ENCODE measurements at places on chromosomes 1 and 21. TPM values are rescaled to one million over a fixed set of nuclear protein-coding genes. Genes with fewer than 3 reads are reported as not detected.

The EDARADD gene
- 6.1 TPM for total RNA-seq

The TBX19 gene
- total RNA-seq, result 0.31 TPM

The KIF26B gene
- total RNA-seq, result 31.7 TPM

The RAB42 gene
- 1.6 TPM for total RNA-seq

The GNG5 gene
- 2.8 TPM for total RNA-seq

The CACNA1E gene
- total RNA-seq, result 77.4 TPM

The BEND5 gene
- total RNA-seq, result 18.2 TPM

The ITLN2 gene
- total RNA-seq, result not detected

The PRDM16 gene
- 6.7 TPM for total RNA-seq

- no peak for DNase-seq
Observed at GRCh38 chr1:66450043-66450514, 83.9 kb upstream of the SGIP1 start.

- no peak for DNase-seq
Observed at GRCh38 chr1:64861611-64862010, 104.7 kb downstream of the JAK1 start.

DNA sequence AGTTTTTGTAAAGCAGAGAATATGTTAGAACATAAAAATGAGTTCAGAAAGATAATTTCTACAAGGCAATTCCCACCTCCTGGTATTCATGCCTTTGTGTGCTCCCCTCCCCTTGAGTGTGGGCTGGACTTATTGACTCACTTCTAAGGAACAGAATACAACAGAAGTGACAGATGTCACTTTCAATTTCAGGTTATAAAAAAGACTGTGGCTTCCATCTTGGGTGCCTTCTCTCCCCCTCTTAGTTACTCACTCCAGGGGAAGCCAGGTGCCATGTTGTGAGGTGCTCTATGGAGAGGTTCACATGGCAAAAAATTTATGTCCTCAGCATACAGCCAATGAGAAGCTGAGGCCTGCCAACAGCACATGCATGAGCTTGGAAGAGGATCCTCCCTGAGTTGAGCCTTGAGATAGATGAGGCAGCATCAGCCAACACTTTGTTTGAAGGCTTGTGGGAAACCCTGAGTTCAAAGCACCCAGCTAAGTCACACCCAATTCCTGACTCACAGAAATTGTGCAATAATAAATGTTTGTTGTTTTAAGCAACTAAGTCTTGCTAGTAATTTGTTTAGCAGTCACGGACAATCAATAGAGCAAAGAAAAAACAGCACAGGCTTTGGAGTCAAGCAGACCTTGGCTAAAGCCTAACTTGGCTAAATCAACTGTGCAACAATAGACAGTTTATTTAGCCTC, 73.5 kb upstream of the NGF start:
- DNase-seq, result no peak

DNA sequence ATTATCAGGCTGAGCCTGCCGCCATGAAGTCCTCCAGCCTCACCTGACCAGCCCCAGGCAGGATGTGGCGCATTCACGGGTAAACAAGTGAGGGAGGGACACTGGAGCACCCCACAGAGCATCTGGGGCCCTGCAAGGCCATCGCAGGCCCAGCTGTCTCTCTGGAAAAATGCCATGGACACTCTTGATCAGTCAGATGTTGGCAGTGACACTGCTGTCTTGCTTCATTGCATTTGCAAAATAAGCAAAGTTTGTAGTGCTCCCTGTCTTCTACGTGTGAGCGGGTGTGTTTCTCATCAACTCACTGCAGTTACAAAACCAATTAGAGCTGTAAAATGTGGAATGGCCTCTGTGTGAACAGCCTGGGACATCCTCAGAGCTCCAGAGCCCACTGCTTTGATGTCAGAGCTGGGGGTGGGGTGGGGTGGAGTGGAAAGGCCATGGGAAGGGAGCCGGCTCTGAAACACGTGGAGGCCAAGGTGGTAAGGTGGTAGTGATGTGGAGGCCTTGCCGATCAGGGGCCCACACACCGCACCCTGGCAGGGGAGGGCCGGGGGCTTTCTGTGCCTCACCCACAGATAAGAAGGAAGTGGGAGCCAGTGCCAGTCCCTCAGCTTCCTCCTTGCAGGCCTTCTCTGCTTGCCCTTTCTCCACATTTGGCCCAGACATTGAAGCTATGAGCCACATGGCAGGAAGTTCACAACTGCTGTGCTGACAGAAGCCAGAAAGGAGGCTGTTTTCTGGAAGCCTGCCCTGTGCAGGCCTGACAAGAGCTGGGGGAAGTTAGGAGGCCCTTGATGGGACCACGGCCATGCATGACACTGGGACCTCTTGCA, 254.9 kb downstream of the RHOU start:
- peak; percentile 27 for DNase-seq

DNA sequence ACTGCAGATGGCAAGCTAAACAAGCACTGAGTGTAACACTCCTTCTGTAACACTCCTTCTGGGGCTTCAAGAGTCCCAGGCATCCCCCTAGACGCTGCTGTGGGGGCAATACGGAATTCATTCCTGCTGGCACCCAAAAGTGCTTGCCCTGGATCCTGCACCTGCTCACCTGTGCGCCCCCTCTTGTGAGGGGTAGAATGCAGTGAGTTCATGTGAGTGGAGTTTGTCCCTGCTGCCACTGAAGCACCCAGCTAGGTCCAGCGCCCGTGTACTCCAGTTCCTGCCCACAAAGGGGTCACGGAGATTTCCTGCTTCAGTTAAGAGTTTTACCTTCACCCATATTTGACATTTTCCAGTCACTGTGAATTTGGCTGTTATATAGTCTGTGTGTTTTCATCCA, 130.0 kb downstream of the SNX7 start:
- no peak for DNase-seq

DNA sequence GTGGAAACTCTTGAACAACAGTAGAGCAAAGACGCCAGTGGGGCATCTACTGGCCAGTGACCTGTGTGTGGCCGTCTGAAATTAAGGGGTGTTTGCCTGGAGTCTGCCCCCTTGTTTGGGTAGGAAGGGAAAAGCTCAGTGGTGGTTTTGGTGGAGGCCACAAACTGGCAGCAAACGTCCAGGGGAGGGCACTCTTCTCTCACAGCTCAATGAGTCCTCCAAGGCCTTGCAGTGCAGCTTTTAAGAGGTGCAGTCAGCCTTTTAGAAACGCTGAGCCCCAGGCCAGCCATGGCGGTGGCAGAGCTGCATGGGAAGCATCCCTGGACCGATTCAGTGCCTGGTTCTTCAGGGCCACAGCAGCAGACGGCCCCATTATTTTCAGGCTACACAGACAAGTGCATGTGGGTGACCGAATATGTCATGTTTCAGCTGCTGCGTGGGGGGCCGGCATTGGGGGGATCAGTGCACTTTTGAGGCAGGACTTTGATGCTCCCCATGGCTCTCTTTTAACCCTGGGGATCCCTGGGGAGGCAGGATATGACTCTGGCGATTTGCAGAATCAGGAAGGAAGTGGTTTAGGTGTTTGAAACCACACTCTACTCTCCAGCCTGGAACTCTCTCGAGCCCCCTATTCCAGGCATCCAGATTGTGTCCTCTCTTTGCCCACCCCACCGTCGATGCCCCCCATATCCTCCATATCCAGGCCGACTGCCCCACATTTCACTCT, 414.0 kb downstream of the PRDM2 start:
- peak; percentile 51 for DNase-seq

GRCh38 chr1:84286071-84286470, 15.4 kb upstream of the SAMD13 start:
- DNase-seq, result no peak

- DNase-seq, result no peak
Observed at GRCh38 chr1:13456904-13457532, 46.8 kb downstream of the PRAMEF20 start.

DNA sequence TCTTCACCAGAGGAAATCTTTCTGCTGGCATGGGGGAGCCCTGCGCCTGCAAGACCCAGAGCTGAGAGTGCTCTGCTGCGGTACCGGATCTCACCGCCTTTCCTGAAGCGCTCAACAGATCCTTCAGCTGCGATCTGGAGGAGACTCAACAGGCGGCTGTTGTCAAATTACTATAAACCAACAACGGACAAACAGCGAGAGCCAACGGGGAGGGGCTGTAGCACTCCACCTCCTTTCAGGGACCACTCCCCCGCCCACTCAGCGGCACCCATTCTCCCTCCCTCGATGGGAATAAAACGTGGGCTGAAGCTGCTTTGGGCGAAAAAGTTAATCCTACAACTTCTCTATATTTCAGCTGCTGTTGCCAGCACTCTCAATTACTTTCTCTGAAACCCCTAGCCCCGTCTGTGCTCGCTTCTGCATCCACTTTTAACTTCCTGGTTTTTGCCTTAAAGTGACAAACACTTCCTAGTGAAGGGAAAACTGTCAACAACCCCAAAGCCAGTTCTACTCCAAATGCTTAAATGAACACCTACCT, at the start of gene FMO5:
TSS of gene FMO5 (minus strand) at position 147 of the 538 bp plus-strand sequence. CDS start 310 bp downstream, outside the sequence.
- DNase-seq, result peak; percentile 18

GRCh38 chr1:219120624-219121544, 52.8 kb upstream of the LYPLAL1 start:
- DNase-seq, result no peak

GRCh38 chr1:9362488-9362887, 69.8 kb downstream of the SPSB1 start:
- DNase-seq, result no peak

DNA sequence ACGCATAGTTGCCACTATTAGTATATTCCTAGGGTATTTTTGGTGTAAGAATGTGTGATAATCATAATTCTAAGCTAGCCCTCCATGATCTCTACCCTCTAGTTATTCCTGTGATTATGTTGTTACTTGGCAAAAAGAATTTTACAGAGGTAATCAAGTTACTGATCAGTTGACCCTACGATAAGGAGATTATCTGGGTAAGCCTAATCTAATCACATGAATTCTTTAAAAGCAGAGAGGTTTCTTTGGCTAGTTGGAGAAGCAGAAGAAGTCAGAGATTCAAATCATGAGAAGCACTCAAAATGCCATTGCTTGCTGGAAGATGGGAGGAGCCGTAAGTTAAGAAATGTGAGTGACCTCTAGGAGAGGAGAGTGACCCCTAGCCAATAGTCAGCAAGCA, 72.7 kb downstream of the RPE65 start:
- DNase-seq, result no peak

DNA sequence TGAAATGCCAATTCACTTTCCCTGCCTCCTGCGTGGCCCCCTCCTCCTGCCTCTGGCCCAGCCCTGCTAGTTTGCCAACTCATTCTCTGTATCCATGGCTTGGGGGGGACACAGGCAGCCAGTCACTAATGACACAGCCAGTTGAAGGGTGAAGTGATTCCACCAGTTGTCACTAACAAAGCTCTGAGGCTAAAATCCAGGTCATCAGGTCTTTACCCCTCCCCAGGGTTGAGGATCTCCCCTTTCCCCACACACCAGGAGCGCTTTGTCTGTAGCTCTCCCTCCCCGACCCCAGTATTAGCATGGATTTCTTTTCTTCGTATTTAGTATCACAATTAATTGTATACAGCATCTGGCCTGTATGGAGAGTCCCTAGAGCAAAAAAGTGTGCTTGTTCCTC, 394.1 kb downstream of the RRAGC start:
- no peak for DNase-seq

- no peak for DNase-seq
Observed at GRCh38 chr1:240189386-240189989, 97.8 kb downstream of the FMN2 start.

- DNase-seq, result no peak
Observed at GRCh38 chr1:45822644-45823043, 19.2 kb downstream of the MAST2 start.

- DNase-seq, result no peak
Observed at GRCh38 chr1:3581296-3582036, 29.8 kb downstream of the MEGF6 start.

GRCh38 chr1:229128066-229128608, 142.8 kb upstream of the RAB4A start:
- DNase-seq, result no peak

GRCh38 chr1:28926629-28927265, 12.4 kb downstream of the EPB41 start:
- no peak for DNase-seq
